Neural crest cell (in vitro differentiated cells): ENCODE measurements at places on chromosomes 2 and 18.

DNA sequence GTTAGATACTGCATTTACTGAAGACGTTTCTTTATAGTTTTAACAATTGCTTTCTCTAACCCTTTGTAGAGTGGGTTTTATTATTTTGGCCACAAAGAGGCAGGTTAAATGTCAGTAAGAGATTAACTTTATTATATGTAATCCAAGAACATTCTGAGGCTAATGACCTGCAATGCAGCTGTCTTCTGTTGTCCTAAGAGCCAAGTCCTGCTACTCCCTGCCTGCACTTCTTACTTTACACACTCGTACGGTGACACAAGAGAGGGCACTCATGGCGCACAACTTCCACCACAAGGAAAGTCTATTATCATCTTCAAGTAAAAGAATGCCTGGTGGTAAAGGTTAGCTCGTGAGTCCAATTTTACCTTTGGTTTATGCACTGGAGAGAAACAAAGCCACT, 471.0 kb upstream of the HNMT start:
- no peak for DNase-seq

DNA sequence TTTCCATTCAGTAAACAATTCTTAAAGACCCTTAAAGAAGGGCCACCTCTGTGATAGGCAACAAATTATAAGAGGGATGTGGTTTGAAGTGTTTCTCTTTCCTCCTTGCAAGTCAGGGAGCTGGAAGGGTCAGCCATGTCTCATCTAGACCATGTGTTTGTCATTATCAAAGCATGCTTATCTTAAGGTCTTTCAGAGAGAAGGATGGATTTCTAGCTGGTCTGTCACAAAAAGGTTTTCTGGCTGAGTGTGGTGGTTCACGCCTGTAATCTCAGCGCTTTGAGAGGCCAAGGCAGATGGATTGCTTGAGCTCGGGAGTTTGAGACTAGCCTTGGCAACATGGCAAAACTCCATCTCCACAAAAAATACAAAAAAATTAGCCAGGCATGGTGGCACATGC, 59.2 kb upstream of the PEX13 start:
- no peak for DNase-seq

GRCh38 chr2:47315475-47315874, 87.5 kb upstream of the MSH2 start:
- DNase-seq = no peak

DNA sequence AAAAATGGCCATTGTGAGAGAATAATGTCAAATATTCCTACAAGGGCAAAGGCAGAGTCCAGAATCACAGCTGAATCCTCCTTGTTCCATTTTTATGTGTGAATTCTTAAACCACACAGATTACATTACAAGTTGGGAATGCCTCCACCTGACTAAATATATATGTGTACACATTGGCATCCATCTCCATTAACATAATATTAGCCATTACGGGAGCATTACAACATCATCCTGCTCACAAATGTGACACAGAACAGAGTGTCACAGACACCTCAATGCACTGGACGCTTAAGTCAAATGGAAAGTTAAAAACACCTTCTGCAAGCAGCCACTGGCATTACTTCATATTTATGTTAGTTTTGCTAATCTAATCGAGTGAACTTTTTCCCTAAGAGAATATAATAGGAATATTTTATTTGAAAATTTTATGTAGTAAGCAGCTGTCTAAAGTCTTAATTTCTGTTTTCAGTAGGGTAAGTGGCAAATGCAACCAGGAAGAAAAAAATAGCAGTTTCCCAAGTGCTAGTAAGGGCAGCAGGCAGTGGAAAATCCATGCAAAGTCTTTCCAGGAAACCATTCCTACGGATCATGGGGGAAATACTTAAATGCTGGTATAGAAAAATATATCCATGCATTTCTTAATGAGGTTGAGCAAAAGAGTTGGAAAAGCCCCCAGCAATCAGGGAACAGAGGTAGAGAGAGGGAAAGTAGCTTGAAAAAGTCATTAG, 255.6 kb downstream of the OSR1 start:
- DNase-seq = no peak
